ENCODE measurements at places on chromosomes 7 and 10. TPM values are rescaled to one million over a fixed set of nuclear protein-coding genes. Genes with fewer than 3 reads are reported as not detected.

The C10orf105 gene
- 0.16 TPM for polyA plus RNA-seq

- no peak for DNase-seq
These were observed 25.6 kb upstream of the PLEKHA1 start for GRCh38 chr10:122348935-122349361.

GRCh38 chr7:121351682-121352081 is 22.9 kb downstream of the WNT16 start:
- DNase-seq, result no peak

- DNase-seq, result no peak
These were observed 33.0 kb upstream of the CHST15 start for GRCh38 chr10:124126145-124126982.
